ENCODE measurements at places on chromosomes 1 and 21.

GRCh38 chr1:55049271-55049913 lies 10.0 kb downstream of the PCSK9 start:
- no peak for DNase-seq

GRCh38 chr1:206568256-206568655 lies 44.0 kb downstream of the EIF2D start:
- no peak for DNase-seq

- no peak for DNase-seq
These were observed 118.0 kb upstream of the MARK1 start for GRCh38 chr1:220409771-220410595.

DNA sequence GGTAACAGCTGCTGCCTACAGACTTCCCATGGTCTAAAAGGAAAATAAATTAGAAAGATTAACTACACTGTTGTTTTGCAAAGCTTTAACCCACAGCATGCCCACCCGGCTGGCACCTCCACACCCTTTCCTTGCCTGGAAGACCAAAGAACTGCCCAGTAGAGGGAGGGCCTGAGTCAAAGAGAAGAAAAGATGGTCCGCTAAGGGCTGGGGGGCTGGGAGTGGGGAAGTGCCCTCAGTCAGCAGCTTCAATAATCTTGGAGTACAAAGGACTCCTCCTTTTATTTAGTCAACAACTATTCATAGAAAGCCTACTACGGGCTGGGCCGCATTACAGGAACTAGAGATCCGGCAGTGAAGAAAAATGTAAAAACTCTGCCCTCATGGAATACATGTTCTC lies 40.6 kb downstream of the ERI3 start:
- DNase-seq: peak; percentile 68

DNA sequence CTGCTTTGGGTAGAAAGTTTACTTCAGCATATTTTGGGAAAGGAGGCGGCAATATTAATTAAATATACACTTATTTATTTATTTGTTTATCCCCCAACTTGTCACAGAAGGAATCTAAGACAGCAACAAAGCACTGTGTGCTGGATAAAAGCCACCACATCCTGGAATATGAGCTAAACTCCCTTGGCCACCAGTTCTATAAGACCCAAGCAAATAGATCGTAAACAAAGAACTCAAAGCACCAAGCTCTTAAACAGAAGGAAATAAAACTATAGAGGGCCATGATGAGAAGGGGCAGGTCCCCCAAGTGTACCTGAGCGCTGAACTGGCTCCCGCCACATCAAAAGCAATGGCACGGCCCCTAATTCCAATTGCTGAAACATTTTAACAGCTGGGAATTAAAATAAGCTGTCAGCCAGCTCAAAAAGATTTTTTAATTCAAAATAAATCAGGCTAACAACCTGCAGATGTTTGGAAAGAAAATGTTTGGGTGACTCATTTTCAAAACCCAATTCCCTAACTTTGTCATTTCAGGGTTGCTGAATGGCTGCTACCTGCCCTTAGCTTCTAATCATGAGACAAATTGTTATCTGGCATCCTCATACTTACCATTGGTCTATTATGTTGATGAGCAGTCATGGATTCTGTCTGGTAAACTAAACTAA lies 127.1 kb downstream of the SLC30A10 start:
- DNase-seq: no peak

- DNase-seq: no peak
These were observed 324.6 kb downstream of the CAMTA1 start for GRCh38 chr1:7109901-7110300.

DNA sequence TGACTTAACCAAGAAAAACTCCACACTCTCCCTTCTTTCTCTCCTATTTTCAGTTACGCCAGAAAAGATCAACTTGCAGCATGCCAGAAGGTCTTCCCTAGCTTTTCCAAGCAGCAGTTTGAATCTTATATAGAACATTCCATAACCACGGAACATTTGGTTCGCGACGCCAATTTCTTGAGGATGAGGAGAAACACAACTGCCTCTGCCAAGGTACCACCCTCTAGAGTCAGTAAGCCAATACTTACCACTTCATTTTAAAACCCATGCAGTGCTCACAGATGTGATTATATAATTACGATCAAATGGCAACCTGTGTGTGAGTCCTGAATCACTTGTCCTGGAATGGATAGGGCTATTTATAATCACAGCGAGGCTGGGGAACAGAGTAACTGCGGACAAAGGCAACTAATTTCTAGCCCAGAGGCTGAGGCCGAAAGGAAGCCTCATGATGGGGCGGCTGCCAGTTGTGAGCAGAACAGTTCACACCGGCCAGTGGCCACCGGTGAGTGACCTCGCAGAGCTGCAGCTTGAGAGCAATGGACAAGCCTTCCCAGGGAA lies 43.2 kb upstream of the BACE2 start:
- DNase-seq: peak; percentile 28

- no peak for DNase-seq
These were observed 583.4 kb downstream of the DPYD start for GRCh38 chr1:97337250-97338030.

All from endodermal cell (in vitro differentiated cells).